ENCODE measurements at places on chromosomes 2 and 18.

DNA sequence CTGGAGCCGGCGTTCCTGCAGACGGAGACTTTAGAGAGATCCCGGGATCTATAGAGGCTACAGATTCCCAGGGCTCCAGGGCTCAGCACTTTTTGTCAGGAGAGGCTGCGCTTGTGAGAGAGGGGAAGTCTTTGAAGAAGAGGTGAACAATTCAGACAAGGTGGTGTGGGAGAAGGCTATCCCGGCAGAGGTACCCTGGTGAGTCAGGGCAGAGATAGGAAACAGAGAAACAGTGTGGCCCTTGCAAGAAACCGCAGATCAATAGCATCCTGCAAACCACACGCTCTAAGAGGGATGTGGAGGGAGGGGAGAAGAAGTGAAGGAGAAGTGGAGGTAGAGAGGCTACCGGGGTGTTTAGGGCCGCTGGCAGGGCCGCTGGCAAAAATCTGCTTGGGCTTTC lies 160.5 kb upstream of the APCDD1 start:
- DNase-seq, result no peak

- DNase-seq, result no peak
These were observed 531.8 kb downstream of the ZEB2 start for GRCh38 chr2:143988082-143988481.

- DNase-seq, result no peak
These were observed 3.1 kb upstream of the ARID5A start for GRCh38 chr2:96533292-96534073.

DNA sequence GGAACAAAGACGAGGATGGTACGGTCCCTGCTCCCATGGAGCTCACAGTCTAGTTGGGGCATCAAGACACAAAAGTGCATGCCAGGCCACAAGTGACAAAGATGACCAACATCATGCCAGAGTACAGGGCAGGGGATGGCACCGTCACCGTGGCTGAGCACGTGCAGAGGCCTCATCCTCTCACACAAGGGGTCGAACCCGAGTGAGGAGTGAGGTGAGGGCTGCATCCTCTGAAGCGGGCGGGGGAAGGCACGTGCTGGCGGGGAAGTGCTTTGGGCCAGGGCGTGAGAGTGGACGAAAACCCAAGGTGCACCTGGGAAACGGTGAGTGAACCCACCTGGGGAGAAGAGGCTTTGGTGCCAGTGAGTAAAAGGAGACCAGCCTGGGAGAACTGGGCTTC lies 41.0 kb downstream of the MRPL35 start:
- no peak for DNase-seq

DNA sequence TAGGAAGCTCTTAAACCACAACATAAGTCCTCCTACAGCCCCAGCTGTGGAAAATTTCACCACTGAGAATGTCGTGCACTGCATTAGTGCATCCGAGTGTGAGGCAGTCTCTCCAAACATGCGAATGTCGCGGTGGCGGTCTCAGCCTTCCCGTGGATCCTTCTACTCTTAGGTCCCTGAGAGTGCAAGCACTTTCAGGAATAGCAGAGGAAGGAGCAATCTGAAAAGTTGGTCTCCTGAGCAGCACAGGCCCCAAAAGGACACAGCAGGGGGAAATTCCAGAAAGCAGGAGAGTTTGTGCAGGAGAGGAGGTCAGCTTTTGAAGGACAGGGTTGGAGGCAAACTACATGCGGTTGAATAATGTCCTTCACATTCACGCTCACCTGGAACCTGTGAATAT lies 440.5 kb upstream of the SMIM21 start:
- DNase-seq, result no peak

- no peak for DNase-seq
These were observed 1092.3 kb downstream of the BCL11A start for GRCh38 chr2:59461127-59461526.

- DNase-seq, result no peak
These were observed 95.7 kb upstream of the HS6ST1 start for GRCh38 chr2:128414351-128414750.

GRCh38 chr2:42967959-42968674 lies 175.7 kb upstream of the HAAO start:
- no peak for DNase-seq

DNA sequence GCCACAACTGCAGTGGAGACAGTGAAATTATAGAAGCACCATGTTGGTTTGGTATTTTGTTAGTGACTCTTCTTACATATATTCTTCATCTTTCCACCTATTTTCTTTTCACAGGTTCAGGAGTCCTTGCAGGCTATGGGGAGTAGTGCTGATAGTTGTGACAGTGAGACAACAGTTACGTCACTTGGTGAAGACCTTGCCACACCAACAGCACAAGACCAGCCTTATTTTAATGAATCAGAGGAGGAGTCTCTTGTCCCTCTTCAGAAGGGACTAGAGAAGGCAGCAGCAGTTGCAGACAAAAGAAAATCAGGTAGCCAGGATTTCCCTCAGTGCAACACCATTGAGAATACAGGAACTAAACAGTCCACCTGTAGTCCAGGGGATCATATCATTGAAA lies 23.6 kb downstream of the ITPRID2 start:
- no peak for DNase-seq

DNA sequence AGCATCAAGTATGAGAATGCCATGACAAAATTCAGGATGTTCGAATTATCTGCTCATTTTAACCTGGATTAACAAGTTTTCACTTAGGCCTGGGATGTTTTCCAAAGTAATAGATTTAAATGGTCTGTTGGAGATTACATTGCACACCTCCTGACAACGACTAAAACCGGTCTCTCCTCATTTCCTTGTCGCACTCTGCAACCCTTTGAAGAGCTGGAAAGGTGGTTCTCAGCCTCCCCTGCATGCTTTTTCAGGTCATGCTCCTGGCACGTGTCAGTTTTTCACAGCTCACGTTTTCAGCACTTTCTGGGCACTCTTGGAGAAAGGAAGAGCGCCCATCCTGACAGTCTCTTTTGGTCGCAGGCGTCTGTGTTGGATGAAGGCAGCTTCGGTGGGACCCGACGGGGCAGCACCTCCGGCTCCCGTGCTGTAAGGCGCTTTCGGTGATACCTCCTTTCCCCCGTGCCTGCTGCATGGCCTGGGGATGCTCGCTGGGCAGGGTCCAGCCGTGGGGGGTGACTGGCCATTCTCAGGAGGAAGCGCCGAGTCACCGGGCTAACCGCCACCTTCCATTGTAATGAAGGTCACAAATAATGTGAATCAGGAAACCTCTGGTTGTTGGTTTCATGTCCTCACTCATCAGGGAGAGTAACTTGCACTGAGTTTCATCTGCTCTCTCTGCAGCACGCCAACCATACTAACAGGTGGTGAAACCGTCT lies 63.5 kb upstream of the RBM44 start:
- no peak for DNase-seq

GRCh38 chr18:23661735-23662308 lies 889 bp downstream of the ANKRD29 start:
- no peak for DNase-seq

GRCh38 chr2:64866797-64867196 lies 122.4 kb upstream of the SLC1A4 start:
- no peak for DNase-seq

Measured in CD4-positive, alpha-beta T cell treated with Interleukin-2 at 100 ng/mL for 4 hours (primary cell).